Activated T-cell treated with anti-CD3 and anti-CD28 coated beads, Interleukin-2, amount 50 U/mL, for 48 hours (primary cell): ENCODE measurements at places on chromosomes 12 and 14.

GRCh38 chr12:75666939-75667334 is 155.5 kb upstream of the KRR1 start:
- DNase-seq: no peak

DNA sequence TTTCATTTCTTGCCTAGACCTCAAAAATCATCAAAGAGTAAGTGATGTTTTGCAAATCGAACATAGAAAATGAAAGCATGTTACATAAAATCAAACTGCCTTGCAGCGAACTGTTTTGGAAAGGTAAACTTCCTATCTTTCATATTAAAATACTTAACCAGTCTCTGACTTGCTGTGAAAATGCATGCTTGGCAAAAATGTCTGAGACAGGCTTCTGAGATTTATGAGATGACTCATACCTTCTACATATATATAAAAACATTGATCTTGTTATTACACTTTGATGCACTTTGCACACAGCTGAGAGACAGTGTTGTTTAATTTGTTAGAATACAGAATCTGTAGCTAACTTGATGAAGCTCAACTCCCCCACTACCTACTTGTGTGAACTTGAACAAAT is 179.1 kb downstream of the KITLG start:
- no peak for DNase-seq

DNA sequence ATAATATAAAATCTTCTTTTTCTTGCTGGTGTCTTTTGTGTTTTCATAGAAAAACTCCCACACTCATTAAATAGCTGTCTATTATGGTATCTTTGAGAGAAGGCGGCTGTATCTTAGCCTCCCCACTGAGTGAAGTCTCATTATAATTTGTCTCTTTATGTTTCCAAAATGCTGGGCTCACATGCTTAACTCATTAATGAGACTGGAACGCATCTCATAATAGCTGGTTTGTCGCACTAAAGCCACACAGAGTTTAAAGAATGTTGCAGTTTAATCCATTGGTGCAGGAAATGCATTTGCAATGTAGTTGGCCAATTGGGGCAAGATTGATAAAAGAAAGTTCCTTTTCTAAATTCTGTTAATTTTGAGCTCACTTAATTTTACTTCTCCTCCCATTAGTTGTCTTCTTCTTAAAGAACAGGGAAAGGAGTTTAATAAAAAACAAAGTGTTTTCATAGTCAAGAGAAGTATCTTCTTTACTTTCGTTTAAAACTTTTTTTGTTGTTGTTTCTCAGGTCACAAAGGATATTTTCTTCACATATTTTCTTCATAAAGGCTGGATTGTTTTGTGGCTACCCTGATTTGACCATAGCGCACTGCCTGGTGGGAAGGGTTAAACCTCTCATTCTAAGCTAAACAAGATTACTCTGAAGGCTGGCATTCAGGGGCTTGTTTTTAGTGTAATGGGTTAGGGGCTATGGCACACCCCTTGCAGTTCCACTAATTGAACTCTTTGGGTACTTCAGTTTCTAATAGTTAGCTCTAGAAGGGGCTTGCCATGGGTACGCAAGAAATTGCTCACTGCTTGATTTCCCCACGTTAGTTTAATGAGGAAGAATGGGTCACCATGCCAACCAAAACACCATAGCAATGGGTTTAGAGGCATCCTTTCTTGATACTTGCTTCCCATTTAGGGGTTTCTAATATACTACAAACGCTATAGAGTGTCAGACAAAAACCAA is 197.0 kb downstream of the TMTC2 start:
- no peak for DNase-seq

DNA sequence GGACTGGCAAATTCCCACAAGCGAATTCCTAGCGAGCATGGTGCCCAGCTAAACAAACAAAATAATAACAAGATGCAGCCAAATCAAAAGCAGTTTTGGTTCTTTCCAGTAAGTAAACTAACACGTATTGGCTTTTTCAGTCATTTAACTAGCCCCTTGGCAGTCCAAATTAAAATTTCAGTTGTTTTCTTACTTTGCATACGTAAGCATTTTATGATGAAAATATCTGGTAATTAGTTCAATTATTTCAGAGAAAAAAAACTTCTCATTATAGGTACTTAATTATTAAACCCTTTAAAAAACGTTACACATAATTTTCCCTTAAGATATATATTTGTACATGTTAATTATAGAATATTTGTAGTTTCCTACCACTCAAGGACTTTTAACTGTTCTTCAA is 70.1 kb downstream of the ST8SIA1 start:
- DNase-seq: no peak

GRCh38 chr12:132111654-132112304 is 32.3 kb downstream of the DDX51 start:
- no peak for DNase-seq

DNA sequence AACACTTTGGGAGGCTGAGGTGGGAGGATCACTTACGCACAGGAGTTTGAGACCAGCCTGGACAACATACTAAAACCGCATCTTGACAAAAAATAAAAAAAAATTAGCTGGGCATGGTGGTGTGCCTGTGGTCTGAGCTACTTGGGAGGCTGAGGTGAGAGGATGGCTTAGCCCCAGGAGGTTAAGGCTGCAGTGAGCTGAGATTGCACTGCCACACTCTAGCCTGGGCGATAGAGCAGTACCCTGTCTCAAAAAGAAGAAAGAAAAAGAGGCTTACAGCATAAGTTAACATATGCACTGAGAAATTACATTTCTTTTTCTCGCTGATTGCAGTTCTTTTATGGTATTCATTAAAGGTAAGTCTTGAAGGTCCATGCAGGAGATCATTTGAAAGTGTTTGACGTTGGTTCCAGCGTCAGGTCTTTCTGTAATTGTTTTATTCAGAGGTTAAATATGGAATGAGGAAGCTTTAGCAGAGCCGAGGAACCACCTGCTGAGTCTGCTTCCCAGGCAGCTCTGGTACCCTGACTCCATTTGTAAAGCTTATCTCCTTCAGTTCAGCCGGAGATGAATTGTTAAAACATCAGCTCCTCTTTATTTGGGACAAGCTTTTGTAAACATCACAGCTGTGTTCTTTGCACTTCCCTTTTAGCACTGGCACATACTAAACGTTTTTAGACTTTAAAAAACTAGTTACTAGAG is 18.5 kb downstream of the SFSWAP start:
- no peak for DNase-seq

DNA sequence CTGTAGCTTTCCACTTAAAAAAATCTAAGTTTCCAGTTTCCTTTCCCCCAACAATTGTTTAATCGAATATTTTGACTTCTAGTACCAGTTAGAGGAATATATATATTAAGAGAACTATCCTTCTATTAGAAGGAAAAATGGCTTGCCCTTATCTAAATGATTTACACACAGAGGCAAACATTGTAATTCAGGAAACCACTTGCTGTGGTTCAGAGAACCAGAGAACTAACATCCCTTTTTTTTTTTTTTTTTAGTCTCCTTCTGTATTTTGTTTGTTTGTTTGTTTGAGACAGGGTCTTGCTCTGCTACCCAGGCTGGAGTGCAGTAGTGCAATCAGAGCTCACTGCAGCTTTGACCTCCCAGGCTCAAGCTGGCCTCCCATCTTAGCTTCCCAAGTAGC is 746.6 kb downstream of the VRK1 start:
- no peak for DNase-seq

DNA sequence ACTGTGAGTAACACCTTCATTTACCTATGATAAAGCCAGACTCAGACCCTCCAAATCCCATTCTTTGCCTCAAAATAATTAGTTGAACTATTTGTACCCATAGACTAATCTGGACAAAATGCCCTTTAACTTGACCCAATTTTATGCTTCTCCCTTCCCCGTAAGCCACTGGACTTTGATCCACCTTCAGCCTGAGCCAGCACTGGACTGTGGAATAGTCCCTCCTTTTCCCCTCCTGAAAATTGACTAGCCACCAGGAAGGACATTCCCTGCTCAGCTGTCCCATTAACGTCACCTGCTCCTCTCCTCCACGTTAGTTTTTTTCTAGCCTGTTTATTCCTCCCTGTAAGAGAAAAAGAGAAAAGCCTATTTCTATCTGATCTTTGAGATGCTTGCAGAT is 10.3 kb downstream of the MED21 start:
- DNase-seq: no peak

GRCh38 chr14:30906752-30907658 is 32.6 kb downstream of the COCH start:
- no peak for DNase-seq

- no peak for DNase-seq
Observed at GRCh38 chr14:70183991-70184390, 4.8 kb downstream of the SLC8A3 start.

- no peak for DNase-seq
Observed at GRCh38 chr12:55922126-55922525, 5.6 kb downstream of the PYM1 start.

DNA sequence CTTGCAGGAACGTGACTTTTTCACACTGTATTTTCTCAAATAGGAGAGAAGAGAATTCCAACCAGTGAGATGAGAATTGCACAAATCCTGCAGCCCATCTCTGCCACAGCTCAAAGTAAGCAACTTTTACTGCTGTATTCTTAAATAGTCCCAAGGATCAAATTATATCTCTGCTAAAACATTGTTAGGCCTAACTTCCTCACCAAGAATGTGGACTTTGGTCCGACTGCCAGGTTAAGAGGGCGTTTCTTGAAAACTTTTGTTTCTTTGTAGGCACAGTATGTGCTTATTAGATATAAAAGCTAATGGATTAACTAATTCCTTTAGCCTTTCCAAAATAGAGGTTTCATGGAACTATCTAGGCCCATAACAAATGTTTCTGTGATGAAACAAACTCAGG is 61.4 kb upstream of the IFNG-AS1 start:
- DNase-seq: no peak

DNA sequence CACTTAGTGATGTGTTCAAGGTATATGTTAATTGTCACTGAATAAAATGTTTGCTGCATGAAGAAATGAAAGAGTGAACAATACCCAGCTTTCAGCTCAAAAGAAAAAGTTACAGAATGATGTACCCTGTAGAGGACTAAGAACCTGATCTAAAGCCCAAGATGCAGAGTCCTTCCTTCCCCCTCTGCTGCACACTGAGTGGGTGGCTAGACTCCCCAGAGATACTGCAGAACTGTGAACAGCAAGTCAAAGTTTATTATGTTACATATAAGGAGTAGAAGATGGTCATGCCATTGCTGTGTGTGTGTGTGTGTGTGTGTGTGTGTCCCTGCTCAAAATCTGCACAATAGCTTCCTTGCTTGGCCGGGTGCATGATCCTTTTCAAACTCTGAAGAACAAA is 83.9 kb downstream of the RPAP3 start:
- no peak for DNase-seq

GRCh38 chr12:24948420-24948756 is 513 bp downstream of the BCAT1 start:
- DNase-seq: peak; percentile 56

DNA sequence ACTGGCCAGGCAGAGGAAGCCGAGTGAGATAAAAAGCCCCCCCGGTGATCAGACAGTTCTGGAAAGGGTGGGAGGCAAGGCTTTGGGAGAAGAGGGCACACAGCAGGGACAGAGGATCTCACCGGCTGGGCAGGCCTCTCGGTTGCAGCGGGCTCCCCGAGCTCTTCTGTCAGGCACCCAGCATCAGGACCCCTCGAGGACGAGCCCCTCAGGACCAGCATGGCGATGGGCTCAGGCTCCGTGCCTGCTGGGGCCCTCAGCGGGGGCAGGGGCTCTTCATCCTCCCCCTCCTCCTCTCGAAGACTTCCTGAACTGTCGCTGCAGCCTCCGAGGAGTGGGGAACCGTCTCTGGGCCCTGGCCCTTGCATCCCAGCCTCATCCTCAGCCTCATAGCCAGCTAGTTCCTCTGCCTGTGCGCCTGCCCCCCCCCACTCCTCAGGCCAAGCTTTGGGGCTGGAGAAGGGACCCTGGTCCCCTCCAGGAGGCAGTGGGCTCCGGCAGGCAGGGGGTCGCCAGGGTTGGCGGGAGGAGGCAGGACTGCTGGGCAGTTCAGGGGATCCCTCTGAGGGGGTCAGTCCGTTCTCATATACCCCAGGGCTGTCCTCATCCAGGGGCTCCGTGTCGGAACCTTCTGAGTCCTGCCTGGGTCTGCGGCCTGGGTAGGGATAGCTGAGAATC is 3.4 kb upstream of the AP1G2 start:
- no peak for DNase-seq

GRCh38 chr12:103978384-103978982 is 12.8 kb downstream of the TDG start:
- DNase-seq: no peak

GRCh38 chr12:57497223-57498131 is 9.6 kb downstream of the MARS1 start:
- DNase-seq: no peak

DNA sequence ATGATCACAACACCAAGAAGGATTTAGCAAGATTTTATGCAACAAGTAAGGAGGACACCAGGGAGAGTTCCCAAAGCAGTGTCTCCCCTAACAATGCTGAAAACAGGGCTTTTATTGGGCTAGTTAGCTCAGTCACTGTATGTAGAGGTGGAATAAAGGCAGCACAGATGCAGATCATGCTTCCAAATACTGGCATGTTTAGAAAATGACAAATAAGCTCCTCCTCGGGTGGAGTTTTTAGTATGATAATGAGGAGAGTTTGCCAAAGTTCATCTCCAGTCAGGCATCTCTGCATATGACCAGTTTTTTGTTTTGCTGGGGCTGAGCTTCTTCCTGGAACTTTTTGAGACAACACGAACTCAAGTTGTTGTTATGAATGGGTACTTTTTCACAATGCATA is 4.4 kb upstream of the AVPR1A start:
- DNase-seq: no peak

GRCh38 chr14:88430976-88431375 is 45.5 kb downstream of the SPATA7 start:
- no peak for DNase-seq

DNA sequence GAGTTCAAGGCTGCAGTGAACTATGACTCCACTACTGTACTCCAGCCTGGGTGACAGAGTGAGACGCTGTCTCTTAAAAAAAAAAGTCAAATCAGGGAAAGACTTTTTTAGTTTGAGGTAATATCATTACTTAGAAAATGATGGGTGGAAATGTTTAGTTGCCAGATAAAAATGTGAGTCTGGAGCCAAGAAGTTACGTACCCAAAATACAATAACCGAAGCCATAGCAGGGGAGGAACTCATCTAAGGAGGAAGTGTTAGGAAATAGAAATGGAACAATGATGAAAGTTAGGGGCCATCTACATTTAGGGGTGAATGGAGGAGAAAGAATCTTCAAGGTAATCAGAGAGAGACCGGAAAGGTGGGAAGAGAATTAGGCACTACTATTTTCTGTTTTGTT is 98.8 kb downstream of the DACT1 start:
- no peak for DNase-seq

- no peak for DNase-seq
Observed at GRCh38 chr12:118271770-118272417, 100.8 kb downstream of the TAOK3 start.

DNA sequence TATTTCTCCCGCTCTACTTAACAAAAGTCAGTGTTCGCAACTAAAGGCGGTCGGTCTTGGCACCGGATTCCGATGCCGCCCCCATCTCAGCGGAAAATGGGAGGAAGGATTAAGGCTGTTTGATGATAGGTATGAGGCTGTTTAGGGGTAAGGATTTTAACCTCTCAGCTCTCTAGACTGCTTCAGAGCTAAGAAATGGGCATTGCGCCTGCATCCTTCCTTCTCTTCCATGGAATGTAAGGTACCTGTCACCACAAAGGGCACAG is 1.4 kb downstream of the COCH start:
- DNase-seq: no peak
